Hippocampal formation (tissue), 2 donors: ENCODE measurements at places on chromosomes 1 and 21.

GRCh38 chr1:169326261-169326955 lies 41.2 kb downstream of the NME7 start:
- DNase-seq: no peak

GRCh38 chr1:24294716-24295371 lies 24.3 kb upstream of the GRHL3 start:
- no peak for DNase-seq

DNA sequence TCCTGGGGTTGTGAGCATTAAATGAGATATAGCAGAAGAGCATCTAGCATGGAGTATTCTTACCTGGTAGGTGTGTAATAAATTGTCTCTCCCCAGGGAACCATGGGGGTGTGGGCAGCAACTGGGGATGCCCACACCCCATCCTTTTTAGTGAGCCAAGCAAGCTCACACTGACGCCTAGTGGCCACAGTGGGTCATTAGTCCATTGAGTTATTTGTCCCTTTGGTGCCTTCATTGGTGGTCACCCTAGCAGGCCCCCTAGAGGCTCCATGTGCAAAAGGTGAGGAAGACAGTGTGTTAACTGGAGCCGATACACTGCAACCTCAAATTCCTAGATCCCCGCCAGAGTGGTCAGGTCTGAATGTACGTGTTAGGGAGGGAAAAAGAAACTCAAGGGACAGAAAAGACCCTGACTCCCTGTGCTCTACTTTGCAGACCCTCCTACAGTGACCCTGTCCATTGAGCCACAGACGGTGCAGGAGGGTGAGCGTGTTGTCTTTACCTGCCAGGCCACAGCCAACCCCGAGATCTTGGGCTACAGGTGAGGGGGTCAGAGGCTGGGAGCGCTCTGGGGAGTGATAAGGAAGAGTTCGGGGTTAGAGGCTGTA lies 93.3 kb upstream of the CD1D start:
- no peak for DNase-seq

DNA sequence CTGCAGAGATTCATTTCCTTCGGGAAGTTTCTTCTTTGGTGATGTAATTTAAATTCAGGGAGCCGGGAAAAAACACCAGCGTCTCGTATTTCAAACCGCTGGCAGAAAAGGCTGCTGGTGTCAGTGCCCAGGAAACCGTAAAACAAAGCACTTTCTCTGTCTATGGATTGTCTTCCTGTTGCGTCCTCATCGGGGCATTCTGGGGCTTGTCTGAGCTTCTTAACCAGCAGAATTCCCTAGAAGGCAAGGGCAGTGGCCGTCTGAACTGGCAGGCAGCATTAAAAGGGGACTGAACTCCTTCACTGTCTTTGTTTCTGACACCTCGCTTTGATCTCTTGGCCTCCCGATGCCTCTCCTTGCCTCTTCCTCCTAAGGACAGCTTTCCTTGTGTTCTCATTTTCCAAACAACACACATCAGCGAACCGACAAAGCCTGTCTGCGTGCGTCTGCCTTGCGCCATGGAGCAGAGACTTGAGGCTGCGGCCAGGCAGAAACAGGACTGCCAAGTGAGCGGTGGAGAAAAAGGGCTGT lies 391.6 kb upstream of the VAMP3 start:
- no peak for DNase-seq

GRCh38 chr1:65164633-65165032 lies 16.6 kb downstream of the AK4 start:
- DNase-seq: no peak
